ENCODE measurements at places on chromosomes 3 and 15.

DNA sequence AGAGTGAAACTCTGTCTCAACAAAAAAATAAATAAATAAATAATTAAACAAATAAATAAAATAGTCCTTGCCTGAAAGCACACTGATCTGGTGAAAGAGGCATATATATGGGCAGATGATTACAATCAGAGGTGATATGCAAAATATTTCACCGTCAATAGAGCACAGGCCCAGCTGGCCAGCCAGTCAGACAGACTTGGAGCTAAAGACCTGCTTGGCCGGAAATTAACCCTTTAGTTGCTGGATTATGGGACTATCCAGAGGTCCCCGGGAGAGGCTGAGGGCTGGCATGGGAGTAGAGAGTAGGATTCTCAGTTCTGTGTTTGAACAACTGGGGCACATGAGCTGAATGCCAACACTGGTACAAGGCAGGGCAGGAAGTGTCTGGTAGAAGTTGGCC lies 59.1 kb upstream of the CTNNB1 start:
- DNase-seq, result no peak

- DNase-seq, result no peak
Observed at GRCh38 chr3:195879416-195880036, 28.8 kb downstream of the TNK2 start.

DNA sequence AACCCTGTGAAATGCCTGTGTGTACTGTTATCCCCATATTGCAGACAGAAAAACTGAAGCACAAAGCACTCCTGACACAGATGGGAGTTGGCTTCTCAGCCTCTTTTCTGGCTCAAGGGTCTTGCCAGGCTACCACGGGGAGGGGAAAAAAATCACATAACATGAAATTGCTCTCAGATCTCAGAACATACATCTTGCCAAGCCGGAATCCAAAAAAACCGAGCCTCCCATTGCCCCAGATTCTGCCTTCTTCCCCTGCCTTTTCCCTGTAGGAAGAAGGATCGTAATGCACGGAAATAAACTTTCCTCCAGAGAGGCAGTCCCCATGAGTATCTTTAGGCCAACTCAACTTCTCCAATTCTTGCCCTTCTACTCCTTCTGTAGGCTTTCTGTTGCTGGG lies 16.6 kb upstream of the MRPS22 start:
- DNase-seq, result no peak

- DNase-seq, result no peak
Observed at GRCh38 chr3:78571486-78571885, 1196.3 kb downstream of the ROBO1 start.

GRCh38 chr15:80878242-80878866 lies 99.2 kb downstream of the CEMIP start:
- no peak for DNase-seq

- DNase-seq, result no peak
Observed at GRCh38 chr15:31328428-31328968, 1.9 kb downstream of the KLF13 start.

- no peak for DNase-seq
Observed at GRCh38 chr3:143956838-143957237, 14.8 kb upstream of the DIPK2A start.

GRCh38 chr15:84816694-84817465 lies at the start of gene ALPK3:
Gene ALPK3 (plus strand): TSS chr15:84817356. CDS start chr15:84817453, 97 bp downstream.
- peak; percentile 85 for DNase-seq

DNA sequence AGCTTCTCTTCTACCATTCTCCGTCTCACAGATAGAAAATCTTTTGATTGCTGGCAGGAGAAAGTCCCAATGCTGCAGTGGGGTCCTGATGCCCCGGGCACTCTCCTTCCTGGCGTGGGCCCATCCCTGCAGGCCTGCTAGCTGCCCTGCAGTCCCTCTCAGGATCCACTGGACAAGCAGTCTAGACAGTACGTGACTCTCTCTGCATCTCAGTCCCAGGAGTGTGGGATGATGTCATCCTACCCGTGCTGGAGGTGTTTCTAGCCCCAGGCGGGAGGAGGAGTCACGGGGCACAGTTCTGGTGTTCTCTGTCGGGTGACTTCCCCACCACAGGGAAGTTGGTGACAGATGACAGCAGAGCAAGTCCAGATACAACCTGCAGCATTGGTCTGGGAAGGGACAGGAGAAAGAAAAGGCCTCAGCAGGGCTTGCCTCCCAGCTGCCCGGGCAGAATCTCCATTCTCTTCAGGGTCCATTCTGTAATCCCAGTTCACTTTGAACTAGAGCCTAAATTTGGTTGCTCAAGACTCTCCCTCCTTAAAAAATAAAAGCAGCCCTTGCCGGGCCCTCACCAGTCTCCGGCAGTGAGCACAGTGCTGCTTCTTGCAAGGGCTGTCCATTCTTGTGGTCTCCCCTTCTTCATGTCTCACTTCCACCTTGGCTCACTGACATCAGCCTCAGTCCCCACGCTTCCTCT lies 30.6 kb downstream of the SLC28A1 start:
- peak; percentile 87 for DNase-seq

- no peak for DNase-seq
Observed at GRCh38 chr3:133838916-133839800, 33.5 kb downstream of the SRPRB start.

DNA sequence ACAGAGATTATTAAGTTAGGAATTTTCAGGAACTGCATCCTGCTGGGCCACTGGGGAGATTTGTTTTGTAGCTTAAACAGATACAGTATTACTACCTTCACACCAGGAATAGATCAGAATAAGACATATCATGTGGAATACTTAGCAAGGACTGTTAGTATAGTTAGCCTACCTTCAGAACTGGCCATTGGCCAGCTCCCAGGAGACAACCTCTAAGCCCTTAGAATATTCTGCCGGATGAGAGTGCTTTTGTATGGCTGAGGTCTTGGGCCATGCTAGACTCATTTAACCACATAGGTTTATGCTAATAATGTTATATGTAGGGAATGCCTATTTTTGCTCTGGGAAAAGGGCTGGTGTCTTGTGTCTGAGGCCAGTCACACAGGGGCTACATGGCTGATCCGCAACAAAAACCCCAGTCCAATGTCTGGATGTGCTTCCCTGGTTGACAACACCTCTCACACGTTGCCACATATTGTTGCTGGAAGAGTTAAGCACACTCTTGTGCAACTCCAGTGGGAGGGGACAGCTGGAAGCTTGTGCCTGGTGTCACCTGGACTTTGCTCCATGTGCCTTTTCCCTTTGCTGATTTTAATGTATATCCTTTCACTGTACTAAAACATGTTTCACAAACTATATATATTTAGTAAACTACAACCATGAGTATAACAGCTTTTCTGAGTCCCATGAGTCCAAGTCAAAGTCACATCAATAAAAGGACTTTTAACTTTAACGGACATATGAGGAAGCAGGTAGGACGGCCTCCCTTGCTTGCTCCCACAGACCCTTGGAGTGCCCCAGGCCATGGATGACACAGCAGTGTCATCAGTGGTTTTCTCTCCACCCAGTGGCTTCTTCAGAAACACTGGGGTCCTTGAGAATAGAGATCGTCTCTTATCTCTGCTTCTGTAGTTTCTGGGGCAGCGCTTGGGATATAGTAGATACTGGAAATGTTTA lies 118.0 kb upstream of the C3orf80 start:
- no peak for DNase-seq

DNA sequence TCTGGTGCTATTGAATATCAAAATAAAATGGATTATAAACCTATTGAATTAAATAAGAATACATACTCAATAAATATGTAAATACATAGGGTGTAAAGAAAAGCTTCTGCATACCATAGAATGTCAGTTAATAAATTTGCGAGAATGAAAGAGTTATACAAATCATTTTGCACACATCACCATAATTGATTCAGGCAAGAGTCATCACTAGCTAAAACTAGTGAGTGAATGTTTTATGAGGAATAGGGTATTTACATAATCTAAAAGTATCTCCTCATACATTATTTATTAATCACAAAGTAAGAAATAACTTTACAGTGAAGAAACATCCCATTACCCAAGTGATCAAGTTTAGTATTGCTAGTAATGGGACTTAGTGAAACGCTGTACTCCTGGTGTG lies 13.6 kb downstream of the EXOG start:
- no peak for DNase-seq

DNA sequence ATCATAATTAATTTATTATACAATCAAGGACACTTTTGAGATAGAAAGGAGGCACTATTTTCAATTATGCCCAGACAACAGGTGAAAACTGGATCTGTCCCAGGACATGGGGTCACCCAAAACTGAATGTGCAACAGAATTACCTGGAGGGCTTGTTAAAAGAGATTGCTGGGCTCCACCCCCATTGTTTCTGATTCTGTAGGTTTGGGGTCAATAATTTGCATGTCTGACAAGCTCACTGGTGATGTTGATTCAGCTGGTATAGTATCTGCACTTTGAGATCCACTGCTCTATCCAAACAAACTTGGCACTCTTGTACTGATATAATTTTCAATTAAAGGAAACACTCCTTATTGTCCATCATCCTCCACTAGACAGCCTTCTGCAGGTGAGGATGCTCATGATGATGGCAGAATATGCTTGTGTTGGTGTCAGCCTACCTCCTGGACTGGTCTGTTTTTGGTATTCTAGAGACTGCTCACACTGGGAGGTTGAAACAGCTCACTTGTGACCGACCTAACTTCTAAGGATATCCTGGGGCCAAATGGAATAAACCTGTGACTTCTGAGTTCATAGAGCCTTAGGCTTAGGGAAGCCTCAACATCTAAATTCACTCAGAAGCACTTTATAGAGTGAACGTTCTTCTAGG lies 2.2 kb downstream of the P2RY14 start:
- DNase-seq, result no peak

- DNase-seq, result no peak
Observed at GRCh38 chr3:106067711-106068110, 198.9 kb upstream of the CBLB start.

GRCh38 chr3:20637729-20638128 lies 451.7 kb upstream of the SGO1 start:
- no peak for DNase-seq

DNA sequence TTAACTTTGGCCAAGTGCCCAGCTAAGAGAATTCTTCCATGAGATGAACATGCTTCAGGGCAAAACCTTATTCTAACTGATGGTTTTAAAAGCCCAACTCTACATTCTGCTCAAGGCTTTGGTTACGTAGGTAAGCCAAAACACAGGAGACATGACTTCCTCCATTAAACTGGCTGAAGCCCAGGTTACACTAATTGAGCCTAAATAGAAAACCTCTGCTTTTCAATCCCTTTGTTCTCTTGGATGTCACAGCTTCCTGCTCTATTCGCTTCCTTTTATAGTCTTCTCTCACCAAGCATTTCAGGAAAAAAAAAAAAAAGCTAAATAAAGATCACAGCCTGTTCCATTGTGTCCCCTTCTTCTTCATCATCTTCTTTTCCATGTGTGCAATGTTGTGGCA lies 420.4 kb downstream of the TIGIT start:
- no peak for DNase-seq

DNA sequence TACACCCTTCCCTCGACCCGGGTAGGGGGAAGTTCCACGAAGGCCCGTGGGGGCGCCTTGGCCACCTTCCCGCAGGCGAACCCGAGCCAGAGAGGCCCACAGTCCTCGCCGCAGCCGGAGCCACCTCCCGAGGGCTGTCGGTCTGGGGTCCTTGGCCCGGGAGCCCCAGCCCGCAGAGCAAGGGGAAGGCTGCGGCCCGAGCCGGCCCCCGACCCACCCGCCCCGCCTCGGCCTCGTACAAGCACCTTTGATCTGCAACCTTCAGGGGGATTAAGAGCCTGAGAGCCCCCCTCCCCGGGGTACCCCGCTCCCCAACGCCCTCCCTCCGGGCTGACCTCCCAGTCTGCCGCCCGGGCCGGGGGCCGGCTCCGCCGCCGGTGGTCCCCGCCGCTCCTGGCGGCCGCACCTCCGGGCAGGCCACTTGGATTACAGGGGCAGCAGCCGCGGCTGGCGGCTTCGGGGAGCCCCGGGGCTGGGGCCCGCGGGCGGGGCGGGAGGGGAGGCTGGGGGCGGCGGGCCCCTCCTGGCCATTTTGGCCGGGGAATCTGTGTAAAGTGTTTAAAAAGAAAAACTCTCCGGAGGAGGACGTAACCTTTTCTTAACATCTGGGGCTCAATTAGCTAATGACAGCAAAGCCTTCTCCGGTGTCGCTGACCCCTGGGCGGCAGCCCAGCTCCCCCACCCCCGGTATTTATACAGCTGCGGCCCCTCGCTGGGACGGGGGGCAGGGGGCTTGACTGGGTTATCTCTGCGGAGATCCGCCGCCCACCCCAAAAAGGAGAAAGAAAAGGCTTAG lies 40.2 kb downstream of the EPHB3 start:
- DNase-seq, result no peak

DNA sequence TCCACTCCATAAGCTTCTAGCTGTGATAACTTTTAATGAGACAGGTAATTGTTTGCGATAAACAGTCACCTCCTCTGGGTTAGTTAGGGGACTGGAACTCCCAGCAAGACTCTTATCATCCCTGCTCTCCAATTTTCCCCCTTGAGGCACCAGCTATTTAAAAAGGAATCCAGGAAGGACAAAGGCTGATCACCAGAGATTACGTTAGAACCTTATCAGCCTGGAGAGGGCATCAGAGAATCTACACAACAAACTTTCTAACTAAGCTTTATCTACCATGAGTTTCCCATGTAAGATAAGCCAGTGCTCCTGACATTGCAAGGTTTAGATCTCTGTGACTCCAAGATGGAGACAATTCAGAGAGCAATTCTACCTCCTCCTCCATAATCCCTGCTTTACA lies 31.3 kb downstream of the GPR176 start:
- DNase-seq, result no peak
